ENCODE measurements at places on chromosomes 13 and 19.

DNA sequence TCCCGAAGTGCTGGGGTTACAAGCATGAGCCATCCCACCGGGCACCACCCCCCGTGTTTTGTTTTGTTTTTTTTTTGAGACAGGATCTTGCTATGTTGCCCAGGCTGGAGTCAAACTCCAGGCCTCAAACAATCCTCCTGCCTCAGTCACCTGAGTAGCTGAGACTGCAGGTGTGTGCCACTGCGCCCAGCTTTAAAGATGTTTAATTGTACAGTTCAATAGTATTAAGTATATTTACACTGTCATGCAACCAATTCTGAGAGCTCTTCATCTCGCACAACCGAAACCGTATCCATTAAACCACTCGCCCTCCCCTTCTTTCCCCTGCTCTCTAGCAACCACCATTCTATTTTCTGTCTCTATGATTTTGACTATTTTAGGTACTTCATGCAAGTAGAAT, 15.6 kb downstream of the NUCB1 start:
- no peak for DNase-seq

DNA sequence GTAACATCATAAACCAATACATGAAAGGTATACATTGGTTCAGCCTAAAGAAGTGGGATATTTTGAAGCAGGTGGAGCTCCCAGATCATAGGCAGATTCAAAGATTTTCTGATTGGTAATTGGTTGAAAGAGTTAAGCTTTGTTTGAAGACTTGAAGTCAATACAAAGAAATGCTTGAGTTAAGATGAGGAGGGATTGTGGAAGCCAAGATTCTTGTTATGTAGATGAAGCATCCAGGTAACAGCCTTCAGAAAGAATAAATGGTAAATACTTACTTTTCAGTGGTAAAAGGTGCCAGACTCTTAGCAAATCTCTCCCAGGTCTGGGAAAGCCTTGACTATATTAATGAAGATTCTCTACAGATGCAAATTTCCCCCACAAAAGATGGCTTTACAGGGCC, 49.3 kb upstream of the FAM216B start:
- DNase-seq, result no peak

- no peak for DNase-seq
Observed at GRCh38 chr13:41455725-41456419, 1.5 kb upstream of the RGCC start.

DNA sequence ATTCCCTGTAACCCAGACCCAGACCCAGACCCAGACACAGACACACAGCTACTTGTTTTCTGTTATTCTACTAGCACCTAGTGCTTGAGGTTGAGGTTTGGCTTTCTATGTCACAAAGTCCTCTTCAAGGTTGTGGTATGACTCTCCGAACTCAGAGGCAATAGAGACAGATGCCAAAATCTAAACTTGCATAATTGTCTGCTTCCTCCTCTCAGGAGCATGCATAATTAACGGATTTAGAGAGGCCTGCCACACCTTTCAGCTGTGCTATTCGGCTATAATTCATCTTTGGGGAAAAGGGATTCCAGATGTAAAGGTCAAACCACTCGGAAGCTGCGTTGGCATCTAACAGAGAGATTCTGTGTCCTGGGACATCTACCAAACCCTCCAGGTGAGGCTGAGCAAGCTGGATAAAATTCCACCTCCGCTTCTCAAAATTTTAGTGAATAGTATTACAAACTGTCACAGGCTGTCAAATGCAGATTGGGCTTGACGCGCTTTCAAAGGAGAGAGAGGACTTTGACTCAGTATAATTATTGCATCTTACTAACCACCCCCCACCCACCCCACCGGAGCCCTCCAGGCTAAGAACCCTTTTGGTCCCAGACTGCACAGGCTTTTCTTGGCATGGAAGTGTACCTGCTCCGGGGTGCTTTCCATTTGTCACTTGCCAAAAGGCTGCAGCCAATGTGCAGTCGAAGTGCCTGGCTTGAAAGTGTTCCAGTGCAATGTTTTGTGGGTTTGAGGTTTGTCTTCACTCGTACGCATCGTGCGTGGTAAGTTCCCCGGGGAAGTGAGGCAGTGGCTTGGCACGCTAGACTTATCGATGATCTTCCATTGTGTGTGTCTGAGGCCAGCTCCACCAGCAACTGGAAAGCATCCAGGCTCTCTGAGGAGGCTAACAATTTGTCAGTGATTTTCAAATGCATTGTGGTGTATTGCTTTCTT, 194.1 kb downstream of the TDRD3 start:
- DNase-seq, result peak; percentile 42

- no peak for DNase-seq
Observed at GRCh38 chr19:41409288-41409687, 11.7 kb downstream of the BCKDHA start.

All from activated CD8-positive, alpha-beta memory T cell treated with anti-CD3 and anti-CD28 coated beads, Interleukin-2, amount 10 ng/mL, durations not matched to agents 7 days and 5 days (primary cell).